Activated T-cell treated with anti-CD3 and anti-CD28 coated beads, Interleukin-2, amount 50 U/mL, for 24 hours (primary cell): ENCODE measurements at places on chromosomes 7 and 10.

DNA sequence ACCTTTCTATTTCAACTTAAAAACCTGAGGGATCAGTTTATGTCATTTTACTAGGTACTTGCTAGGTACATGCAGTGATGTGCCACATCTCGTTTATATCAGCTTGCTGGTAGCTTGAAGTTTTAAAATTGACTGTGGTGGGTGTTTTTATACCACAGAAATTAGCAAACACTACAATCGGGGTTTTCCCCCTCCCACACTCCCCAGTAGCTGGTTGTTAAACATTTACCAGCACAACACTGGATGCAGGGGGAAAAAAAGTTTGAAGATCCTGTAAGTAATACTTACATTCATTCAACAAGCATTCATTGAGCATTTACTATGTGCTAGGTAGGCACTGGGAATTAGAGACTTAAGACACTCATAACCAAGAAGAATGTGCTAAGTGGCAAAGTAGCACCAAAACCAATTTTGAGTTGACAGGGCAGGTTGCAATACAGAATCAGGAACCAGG lies 32.6 kb downstream of the USP6NL start:
- H3K4me3 ChIP-seq: no peak overlapping the region
- peaks cover 8% of the 10 kb centered on the region for H3K27me3 ChIP-seq
- H3K36me3 ChIP-seq: no peaks in the 10 kb centered on the region
- H3K27ac ChIP-seq: peak overlapping the region; percentile 44

GRCh38 chr10:19876570-19876969 lies 60.3 kb downstream of the PLXDC2 start:
- no peaks in the 10 kb centered on the region for H3K4me1 ChIP-seq
- H3K4me3 ChIP-seq: no peak overlapping the region
- H3K27ac ChIP-seq: no peak overlapping the region
- no peak for DNase-seq
- no peaks in the 10 kb centered on the region for H3K36me3 ChIP-seq

GRCh38 chr10:78747401-78748234 lies 321.1 kb upstream of the ZMIZ1 start:
- peaks cover 10% of the 10 kb centered on the region for H3K27me3 ChIP-seq
- H3K36me3 ChIP-seq: no peaks in the 10 kb centered on the region
- H3K27ac ChIP-seq: no peak overlapping the region
- DNase-seq: no peak
- no peak overlapping the region for H3K4me3 ChIP-seq

DNA sequence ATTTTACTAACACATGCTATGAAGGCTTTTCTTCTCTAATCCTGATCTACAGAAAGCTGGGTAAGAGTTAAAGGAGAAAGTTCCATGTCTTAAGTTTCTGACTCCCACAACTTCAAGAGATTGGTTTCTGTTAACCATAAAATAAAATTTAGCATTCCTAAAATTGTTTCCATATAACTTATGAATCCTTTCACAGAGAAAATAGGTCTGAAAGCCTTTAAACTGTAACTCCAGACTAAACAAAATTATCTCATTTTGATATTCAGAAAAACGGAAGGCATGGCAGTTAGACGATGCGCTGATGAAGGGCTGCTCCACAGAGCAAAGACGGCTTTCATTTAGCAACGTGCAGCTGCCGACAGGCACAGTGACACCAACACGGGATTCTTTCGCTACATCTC lies 133.3 kb downstream of the SLC25A13 start:
- H3K36me3 ChIP-seq: peaks cover 68% of the 10 kb centered on the region
- no peaks in the 10 kb centered on the region for H3K4me1 ChIP-seq
- no peak for DNase-seq

DNA sequence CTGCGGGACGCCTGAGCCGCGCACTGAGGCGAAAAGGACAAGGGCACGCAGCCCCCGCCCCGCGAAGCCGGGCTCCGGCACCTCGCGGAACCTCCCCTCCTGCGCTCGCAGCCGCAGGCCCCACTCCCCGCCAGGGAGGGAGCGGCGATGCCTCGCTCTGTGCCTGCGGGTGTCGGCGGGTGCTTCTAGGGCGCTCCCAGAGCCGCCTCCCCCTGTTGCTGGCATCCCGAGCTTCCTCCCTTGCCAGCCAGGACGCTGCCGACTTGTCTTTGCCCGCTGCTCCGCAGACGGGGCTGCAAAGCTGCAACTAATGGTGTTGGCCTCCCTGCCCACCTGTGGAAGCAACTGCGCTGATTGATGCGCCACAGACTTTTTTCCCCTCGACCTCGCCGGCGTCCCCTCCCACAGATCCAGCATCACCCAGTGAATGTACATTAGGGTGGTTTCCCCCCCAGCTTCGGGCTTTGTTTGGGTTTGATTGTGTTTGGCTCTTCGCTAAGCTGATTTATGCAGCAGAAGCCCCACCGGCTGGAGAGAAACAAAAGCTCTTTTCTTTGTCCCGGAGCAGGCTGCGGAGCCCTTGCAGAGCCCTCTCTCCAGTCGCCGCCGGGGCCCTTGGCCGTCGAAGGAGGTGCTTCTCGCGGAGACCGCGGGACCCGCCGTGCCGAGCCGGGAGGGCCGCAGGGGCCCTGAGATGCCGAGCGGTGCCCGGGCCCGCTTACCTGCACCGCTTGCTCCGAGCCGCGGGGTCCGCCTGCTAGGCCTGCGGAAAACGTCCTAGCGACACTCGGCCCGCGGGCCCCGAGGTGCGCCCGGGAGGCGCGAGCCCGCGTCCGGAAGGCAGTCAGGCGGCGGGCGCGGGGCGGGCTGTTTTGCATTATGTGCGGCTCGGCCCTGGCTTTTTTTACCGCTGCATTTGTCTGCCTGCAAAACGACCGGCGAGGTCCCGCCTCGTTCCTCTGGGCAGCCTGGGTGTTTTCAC lies 519 bp downstream of the ITGB8 start:
- H3K4me3 ChIP-seq: peak overlapping the region; percentile 80
- DNase-seq: peak; percentile 47
- H3K27me3 ChIP-seq: peaks cover 77% of the 10 kb centered on the region
- H3K27ac ChIP-seq: no peak overlapping the region

GRCh38 chr7:17661982-17662585 lies 278.2 kb downstream of the SNX13 start:
- H3K4me3 ChIP-seq: no peak overlapping the region
- DNase-seq: no peak
- H3K36me3 ChIP-seq: no peaks in the 10 kb centered on the region

DNA sequence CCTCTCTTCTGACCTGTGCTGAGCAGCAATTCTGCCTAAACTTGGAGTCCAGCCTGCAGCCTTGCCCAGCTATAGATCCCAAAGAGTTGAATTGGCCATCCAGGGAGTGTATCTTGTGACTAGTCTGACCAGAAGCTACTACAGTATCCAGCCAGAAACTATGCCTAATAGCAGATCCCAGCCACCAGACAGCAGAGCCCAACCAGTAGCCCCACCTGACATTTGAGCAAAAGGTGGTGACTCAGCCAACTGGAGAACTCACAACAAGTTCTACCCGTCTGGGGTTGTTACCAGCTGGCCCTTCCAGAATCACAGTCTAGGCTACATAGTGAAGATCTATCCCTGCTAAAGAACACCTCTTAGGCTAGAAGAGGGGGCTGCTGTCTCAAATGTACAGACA lies 315.0 kb downstream of the CRPPA start:
- H3K4me3 ChIP-seq: no peak overlapping the region
- peaks cover 7% of the 10 kb centered on the region for H3K4me1 ChIP-seq
- no peak overlapping the region for H3K27ac ChIP-seq
- H3K27me3 ChIP-seq: no peaks in the 10 kb centered on the region
- peaks cover 2% of the 10 kb centered on the region for H3K36me3 ChIP-seq

GRCh38 chr7:42527004-42527403 lies 290.0 kb upstream of the GLI3 start:
- no peaks in the 10 kb centered on the region for H3K36me3 ChIP-seq
- no peaks in the 10 kb centered on the region for H3K4me1 ChIP-seq
- H3K4me3 ChIP-seq: no peak overlapping the region

- H3K27ac ChIP-seq: peak overlapping the region; percentile 14
- peaks cover 74% of the 10 kb centered on the region for H3K4me1 ChIP-seq
- H3K27me3 ChIP-seq: no peaks in the 10 kb centered on the region
- no peak for DNase-seq
- no peak overlapping the region for H3K4me3 ChIP-seq
Observed at GRCh38 chr7:105350906-105351305, 37.8 kb downstream of the SRPK2 start.
